ENCODE measurements at places on chromosomes 12 and 14. TPM values are rescaled to one million over a fixed set of nuclear protein-coding genes. Genes with fewer than 3 reads are reported as not detected.

Gene VCPKMT
- 6.7 TPM for total RNA-seq

Gene MLEC
- 90.5 TPM for total RNA-seq

Gene ARHGDIB
- 80.7 TPM for total RNA-seq

Gene KSR2
- total RNA-seq: 0.03 TPM

Gene TRAFD1
- 19.0 TPM for total RNA-seq

Gene SCYL2
- total RNA-seq: 41.2 TPM

Gene BBOF1
- 2.4 TPM for total RNA-seq

Gene SOS2
- total RNA-seq: 14.9 TPM

Gene MYF6
- not detected for total RNA-seq

Gene KRT77
- total RNA-seq: 0.03 TPM

Gene CLEC4A
- total RNA-seq: not detected

Gene A2M
- total RNA-seq: 0.10 TPM

Gene PTHLH
- total RNA-seq: 301 TPM

Gene KRT2
- not detected for total RNA-seq

Gene RHOJ
- not detected for total RNA-seq

Gene GLS2
- 0.65 TPM for total RNA-seq

Gene GEMIN2
- 18.3 TPM for total RNA-seq

Gene CCDC196
- total RNA-seq: not detected

Gene NPAS3
- total RNA-seq: not detected

Gene CIDEB
- 2.7 TPM for total RNA-seq

All from foreskin keratinocyte (primary cell).